ENCODE measurements at places on chromosomes 1 and 21.

DNA sequence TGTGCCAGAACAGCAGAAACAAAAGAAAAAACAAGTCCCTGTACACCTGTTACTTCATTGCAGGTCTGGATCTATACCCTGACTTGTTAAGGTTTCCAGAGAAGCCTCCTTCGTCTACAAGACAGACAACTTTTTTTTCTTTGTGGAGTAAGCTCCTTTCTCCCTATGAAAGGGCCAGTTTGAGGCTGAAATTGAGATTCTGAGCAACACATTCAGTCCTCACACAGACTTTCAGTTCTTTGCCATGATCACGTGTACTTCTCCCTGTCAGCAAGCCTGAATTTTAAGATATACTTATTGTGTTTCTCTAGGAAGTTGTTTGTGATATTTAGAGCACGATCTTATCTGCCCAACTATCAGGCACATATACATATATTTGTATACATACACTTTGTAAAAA is 374.0 kb downstream of the NTNG1 start:
- DNase-seq, result no peak

GRCh38 chr1:158799689-158800088 is 18.7 kb upstream of the OR6N2 start:
- DNase-seq, result no peak

DNA sequence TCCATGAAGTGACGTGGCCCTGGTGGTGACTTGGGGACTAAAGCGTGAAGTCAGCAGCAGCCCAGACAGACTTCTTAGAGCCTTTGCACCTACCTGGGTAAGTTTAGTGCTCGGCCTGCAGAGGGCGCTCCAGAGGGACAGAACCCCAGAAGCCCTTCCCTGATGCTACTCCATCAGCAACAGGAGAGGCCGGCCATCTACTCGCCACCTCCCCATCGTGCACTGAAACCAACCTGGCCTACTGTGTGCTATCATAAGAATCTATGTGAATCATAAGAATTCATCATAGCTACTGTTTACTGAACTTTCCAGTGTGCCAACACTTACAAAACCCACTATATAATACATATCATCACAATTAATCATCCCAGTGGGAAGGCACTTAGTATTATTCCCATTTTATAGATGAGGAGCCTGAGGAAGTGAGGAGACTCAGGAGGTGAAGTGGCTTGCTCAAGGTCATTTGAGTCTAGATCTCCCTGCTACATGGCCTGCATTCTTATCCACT is 7.9 kb upstream of the EDN2 start:
- DNase-seq, result no peak

- no peak for DNase-seq
Measured at GRCh38 chr1:33322109-33322508, 1.2 kb upstream of the A3GALT2 start.

GRCh38 chr1:39425151-39425550 is 66.3 kb upstream of the BMP8A start:
- DNase-seq, result no peak

GRCh38 chr1:45503462-45504360 is 3.6 kb downstream of the MMACHC start:
- DNase-seq, result no peak
